Left renal pelvis (tissue), 4 donors: ENCODE measurements at places on chromosomes 13 and 19.

DNA sequence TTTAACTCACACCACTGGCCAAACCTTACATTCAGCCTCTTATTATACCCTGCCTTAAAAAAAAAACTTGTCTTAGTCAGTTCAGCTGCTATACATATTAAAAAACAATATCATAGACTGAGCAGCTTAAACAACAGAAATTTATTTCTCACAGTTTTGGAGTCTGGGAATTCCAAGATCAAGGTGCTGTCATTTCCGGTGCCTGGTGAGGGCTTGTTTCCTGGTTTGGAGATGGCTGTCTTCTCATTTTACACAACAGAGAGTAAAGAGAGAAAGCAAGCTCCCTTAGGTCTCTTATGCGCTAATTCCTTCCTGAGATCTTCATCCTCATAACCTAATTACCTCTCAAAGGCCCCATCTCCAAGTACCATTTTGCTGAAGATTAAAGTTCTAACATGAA, 769.2 kb downstream of the DIAPH3 start:
- no peak for DNase-seq

DNA sequence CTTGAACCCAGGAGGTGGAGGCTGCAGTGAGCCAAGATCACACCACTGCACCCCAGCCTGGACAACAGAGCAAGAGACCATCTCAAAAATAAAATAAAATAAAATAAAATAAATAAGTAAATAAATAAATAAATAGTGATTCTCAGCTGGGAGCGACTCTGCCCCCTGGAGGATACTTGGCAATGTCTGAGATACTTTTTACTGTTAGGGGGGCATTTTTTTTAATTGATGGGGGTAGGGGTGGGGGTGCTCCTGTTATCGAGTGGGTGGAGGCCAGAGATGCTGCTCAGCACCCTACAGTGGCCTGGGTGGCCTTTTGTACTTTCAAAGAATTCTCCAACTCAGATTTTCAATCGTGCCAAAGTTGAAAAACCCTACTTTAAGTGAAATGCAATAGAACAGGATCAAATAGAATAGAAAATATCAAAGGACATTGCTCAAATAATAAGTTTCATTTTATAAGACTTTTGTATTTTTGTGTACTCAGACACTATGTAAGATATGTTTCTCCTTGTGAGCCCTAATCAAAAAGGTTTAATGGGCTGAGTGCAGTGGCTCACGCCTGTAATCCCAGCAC, 7.1 kb upstream of the CLPP start:
- DNase-seq: no peak

GRCh38 chr13:49319551-49319950, 71.8 kb downstream of the CDADC1 start:
- DNase-seq: no peak

DNA sequence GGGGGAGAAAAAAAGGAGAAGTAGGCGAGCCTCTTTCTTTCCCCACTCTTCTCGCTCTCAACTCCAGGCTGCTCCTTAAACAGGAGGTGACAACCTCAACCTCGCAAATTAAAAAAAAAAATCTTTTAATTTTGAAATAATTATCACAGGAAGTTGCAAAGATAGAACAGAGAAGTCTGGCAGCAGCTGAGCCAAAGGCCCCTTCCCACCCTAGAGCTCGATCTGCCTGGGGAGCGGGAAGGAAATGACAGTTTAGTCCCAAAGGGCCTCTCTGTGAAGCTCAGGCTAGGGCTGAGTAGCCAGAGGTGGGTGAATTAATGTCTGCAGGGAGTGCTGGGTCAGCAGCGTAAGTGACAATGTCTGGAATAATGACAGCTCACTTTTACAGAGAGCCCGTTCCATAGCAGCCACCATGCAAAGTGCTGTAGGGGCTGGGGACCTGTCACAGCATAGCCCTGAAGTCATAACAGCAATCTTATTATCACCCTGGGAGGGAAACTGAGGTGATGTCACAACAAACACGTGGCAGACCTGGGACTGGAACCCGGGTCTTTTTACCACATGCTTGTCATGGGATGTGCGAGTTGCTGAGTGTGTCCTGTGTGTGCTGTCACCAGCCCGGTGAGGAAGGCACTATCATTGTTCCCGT, 8.8 kb upstream of the CD22 start:
- no peak for DNase-seq

- no peak for DNase-seq
Observed at GRCh38 chr13:98664047-98664446, 87.1 kb upstream of the STK24 start.

GRCh38 chr13:60019119-60019993, 144.4 kb downstream of the DIAPH3 start:
- no peak for DNase-seq

GRCh38 chr13:100535426-100536135, 53.0 kb downstream of the GGACT start:
- no peak for DNase-seq

DNA sequence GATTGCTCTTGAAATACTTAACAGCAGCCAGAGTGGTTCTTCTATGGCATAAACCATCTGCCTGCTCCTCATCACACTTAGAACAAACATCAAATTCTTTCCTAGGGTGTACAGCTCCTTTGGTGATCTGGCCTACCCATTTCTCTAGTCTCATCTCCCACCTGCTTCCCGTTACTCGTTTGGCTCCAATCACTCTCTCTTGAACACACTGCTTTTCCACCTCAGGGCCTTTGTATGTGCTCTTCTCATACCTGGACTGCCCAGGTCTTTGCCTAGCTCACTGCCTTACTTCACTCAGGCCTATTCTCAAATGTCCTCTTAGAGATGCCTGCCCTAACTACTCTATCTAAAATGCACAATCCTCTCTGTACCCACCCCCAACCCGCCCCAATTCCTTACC, 100.5 kb downstream of the KCNRG start:
- no peak for DNase-seq

DNA sequence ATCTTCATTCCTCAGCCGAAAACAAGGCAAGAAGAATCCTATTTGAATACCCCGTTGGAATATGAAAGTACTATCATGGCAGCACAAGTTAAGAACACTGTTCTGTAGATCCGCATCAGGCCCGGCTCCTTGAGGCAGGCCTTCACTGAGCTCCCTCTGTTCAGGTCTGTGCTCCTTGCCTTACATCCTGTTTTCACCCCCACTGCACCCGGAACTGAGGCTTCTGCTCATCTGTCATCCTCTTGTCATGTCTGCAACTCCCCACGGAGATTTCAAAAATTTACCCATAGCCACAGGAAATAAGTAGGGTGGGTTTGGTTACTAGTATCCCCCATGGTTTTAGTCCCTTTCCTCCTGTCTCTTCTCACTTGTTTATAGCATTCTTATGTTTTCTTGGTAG, 861.9 kb downstream of the GPC5 start:
- DNase-seq: no peak

- DNase-seq: no peak
Observed at GRCh38 chr19:2512523-2513431, 36.9 kb downstream of the GADD45B start.

DNA sequence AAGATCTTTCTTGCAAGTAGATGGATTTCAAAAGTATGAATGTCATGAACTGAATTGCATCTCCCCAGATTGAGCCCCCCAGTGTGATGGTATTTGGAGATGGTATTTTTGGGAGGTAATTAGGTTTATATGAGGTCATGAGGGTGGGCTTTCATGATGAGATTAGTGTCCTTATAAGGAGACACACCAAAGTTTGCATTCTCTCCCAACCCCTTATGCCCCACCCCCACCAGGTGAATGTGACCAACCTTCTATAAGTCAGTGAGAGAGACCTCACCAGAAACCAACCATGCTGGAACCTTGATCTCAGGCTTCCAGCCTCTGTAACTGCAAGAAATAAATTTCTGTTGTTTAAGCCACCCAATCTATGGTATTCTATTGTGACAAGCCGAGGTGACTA, 71.3 kb upstream of the POSTN start:
- no peak for DNase-seq

GRCh38 chr19:12973236-12973635, 3.9 kb downstream of the DAND5 start:
- DNase-seq: no peak

DNA sequence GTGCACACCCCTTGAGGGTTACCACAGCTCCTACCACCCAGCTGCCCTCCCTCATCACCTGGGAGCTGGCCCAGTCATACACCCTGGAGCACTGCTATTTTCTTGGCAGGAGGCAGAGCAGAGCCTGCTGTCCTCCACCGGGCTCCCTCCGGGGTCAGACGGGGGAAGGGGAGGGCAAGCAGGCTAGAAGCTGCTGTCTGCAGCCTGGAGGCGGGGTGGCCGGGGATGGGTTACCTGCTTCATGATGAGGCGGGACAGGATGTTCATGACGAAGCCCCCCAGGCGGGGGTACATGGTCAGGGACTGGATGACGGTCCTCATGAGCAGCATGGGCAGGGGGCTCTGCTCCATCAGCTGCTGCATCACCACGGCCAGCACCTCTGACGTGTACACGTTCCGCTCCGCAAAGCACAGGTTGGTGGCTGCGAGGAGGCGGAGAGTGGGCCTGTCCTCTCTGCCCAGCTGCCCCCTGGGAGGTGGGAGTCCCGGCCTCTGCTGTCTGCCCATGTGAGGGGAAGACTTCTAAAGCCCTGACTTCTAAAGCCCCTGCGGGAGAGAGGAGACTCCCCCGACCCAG, 2.7 kb upstream of the RSPH6A start:
- no peak for DNase-seq

GRCh38 chr13:112926993-112927392, 42.0 kb upstream of the MCF2L start:
- no peak for DNase-seq

DNA sequence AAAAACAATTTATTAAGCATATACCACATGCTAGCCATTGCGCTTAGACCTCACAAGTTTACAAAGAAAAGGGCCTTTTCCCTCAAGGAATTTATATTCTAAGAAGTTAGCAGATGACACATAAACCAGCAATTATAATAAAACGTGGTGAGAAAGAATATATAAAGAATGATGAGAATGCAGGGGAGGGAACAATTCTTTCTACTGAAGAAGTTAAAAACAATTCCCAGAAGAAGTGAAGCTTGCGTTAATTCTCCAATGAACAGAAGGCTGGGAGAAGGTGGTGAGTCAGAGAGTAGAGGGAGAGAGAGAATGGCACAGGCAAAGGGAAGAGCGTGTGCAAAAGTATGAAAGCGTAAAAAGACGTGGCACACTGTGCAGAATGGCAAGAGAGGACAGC, 69.5 kb upstream of the ZDHHC20 start:
- no peak for DNase-seq

DNA sequence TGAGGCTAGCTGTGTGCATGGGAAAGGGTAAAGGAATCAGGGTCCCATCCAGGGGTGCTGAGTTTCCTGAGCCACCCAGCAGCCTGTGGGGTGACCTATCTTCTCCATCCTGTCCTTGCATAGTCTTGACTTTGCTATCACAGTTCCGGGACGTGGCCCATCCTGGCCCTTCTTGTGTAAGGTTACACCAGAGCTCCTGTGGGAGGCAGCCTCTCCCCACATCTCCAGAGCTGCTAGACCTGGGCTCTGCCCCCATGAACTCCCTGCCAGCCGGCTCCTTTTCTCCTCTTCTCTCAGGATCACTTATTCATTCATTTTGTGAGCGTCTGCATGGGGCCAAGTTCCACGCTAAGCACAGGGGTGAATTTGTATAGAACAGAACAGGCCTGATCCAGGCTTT, 238.9 kb downstream of the TSHZ3 start:
- DNase-seq: no peak

DNA sequence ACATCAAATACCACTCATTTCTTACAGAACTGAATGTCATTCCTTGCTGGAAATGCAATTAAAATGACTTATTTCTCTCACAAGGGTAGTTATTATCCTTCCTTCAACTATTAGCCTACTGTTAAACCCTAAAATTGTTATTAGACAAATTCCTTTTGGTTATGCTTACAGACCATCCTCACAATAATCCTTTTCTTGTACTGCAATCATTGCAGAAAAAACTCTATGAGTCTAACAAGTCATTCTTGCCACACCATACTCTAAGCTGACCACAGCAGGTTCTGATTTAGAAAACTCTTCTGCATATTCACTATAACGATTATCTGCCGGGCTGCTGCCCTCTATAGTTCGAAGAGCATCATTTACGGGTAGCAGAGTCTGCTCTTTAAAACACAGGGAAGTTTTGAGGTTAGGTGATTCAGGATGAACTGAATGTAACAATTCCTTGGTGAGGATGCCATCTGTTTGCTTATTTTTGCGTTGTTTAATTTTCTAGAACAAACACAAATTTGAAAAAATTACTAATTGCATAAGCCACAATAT, 38.2 kb downstream of the MTMR6 start:
- no peak for DNase-seq

DNA sequence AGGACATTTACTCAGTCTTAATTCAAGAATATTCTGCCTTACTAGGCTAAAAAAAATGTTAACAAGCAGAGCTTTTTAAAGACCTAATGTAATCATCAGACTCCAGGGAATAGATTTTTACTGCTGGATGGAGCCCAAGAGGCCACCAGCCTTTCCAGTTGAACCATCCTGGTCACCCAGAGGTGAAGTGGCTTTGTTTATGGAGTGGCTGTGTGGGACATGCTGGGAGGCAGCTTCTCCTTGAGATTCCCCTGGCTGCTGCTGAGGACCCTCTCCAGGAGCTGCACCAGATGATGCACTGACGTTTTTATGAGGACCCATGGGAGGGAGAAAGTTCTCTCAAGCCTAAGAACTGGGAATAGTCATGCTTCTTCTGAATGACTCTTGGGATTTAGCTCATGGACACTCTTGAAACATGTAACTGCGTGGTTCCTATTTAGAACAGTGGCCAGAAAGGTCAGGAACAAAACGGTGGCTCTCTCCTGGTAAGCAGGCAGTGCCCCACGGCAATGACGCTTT, 205.9 kb upstream of the MIR17HG start:
- no peak for DNase-seq

- DNase-seq: no peak
Observed at GRCh38 chr19:1222394-1222793, 15.4 kb downstream of the CBARP start.

DNA sequence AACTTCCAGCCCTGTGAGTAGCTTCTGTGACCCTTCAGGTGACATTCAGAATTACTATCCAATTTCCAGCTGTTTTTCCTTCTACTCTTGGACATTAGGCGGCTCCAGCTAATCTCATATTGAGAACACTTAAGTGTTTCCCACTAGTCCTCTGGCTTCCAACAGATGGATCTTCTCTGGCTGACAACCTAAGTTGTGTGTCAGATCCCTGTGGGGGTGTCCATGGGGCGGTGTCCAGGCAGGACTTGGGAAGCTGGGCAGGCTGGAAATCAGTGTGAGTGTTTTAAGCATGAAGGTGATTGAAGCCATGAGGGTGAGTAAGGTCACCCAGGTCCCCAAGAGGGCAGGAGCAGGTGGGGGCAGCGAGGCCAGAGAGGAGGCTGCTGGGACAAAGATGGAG, 10.1 kb downstream of the CNOT3 start:
- DNase-seq: peak; percentile 56

DNA sequence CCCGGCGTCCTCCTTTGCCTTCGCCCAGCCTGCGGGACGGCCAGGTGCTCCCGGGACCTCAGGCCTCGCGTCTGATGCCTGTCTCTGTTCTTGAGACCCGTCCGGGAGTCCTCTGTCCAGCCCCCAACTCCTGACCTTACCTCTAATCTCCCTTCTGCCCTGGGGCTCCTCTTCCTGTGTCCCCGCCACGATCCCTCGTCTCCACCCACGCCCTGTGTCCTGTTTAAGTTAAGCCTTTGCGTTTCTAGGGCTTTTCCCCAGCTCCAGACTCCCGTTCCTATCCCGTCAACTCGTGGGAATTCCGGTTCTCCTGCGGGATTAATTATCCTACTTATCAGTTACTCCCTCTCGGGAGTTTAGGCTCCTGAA, 686 bp downstream of the LENG8 start:
- no peak for DNase-seq
